HFFc6 (cell line): ENCODE measurements at places on chromosomes 1 and 21.
A peak's percentile ranks its signal among the peaks of the same experiment; 100 is the strongest.

GRCh38 chr21:29092102-29092959, 18.9 kb upstream of the CCT8 start:
- H3K27me3 ChIP-seq: no peaks in the 10 kb centered on the region
- peak overlapping the region; percentile 90 for H3K27ac ChIP-seq
- H3K4me1 ChIP-seq: peaks cover 42% of the 10 kb centered on the region
- H3K4me3 ChIP-seq: peak overlapping the region; percentile 68
- H3K36me3 ChIP-seq: no peaks in the 10 kb centered on the region
- peak; percentile 73 for DNase-seq

DNA sequence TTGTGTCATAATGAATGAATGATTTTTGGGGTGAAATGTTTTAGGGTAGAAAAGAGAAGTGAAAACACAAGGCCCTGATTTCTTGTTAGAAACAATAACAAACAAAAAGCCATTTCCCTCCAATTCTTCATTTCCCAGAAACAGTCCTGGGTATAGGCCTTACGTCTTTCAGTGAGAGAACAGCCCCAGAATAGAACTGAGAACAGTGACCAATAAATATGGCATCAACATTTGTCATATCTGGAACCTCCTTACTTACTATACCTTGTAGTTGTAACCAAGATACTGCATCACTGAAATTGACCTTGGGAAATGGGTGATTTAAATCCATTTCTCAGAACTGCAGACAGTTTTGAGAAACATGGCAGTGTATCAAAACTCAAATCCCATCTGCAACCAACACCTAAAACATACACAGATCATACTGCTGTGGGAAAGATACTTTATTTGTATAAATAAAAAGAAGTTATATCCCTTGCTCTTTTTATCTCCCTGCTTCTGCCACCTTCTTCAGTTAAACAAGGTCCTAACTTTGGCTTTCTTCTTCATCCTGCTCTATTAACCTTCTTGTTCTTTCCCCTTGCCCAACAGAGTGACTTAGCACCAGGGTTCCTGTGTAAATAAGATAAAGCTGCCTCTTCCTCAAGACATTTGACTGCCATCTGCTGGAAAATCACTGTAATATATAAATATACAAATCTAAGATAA, 19.5 kb downstream of the XKR8 start:
- DNase-seq: peak; percentile 70
- peaks cover 2% of the 10 kb centered on the region; the same call in 1 of the 2 replicates for H3K27me3 ChIP-seq
- no peaks in the 10 kb centered on the region; the same call in 1 of the 2 replicates for H3K4me1 ChIP-seq

GRCh38 chr1:53047737-53048736, 14.0 kb upstream of the PODN start:
- H3K27ac ChIP-seq: peak overlapping the region; percentile 93
- DNase-seq: peak; percentile 67
- H3K36me3 ChIP-seq: peaks cover 37% of the 10 kb centered on the region
- peak overlapping the region; percentile 31 for H3K4me3 ChIP-seq
- H3K27me3 ChIP-seq: peaks cover 1% of the 10 kb centered on the region; the same call in 1 of the 2 replicates

- no peak overlapping the region for H3K27ac ChIP-seq
- no peaks in the 10 kb centered on the region for H3K36me3 ChIP-seq
- H3K4me1 ChIP-seq: no peaks in the 10 kb centered on the region
- H3K27me3 ChIP-seq: no peaks in the 10 kb centered on the region; the same call in 1 of the 2 replicates
- no peak for DNase-seq
Measured at GRCh38 chr1:196598942-196599748, 9.1 kb downstream of the KCNT2 start.

- peaks cover 34% of the 10 kb centered on the region for H3K27me3 ChIP-seq
- H3K4me1 ChIP-seq: no peaks in the 10 kb centered on the region; the same call in 1 of the 2 replicates
- H3K36me3 ChIP-seq: no peaks in the 10 kb centered on the region
- no peak overlapping the region for H3K4me3 ChIP-seq
- no peak for DNase-seq
- H3K27ac ChIP-seq: no peak overlapping the region
Measured at GRCh38 chr21:42122808-42123207, 51.7 kb downstream of the UMODL1 start.

DNA sequence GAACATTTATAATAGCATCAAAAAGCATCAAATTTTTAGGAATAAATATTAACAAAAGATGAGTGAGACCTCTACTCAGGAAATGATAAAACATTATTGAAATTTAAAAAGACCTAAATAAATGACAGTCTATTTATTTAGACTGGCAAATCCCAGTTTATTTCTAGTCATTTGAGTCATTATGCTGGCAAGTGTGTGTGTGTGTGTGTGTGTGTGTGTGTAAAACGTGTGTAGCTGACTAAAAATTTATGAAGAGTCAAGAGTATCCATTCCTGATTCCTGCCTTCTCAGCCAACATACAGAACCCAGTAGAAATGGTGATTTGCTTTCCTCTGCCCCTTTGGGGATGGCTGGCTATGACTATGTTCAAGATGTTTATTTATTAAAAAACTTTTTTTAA, 46.2 kb downstream of the OSBPL9 start:
- DNase-seq: no peak
- H3K27ac ChIP-seq: no peak overlapping the region
- peaks cover 84% of the 10 kb centered on the region for H3K4me1 ChIP-seq

GRCh38 chr1:186618401-186619170, 61.6 kb downstream of the PTGS2 start:
- DNase-seq: peak; percentile 24
- no peaks in the 10 kb centered on the region; the same call in 1 of the 2 replicates for H3K27me3 ChIP-seq
- H3K27ac ChIP-seq: peak overlapping the region; percentile 76
- H3K4me1 ChIP-seq: peaks cover 41% of the 10 kb centered on the region
- no peaks in the 10 kb centered on the region for H3K36me3 ChIP-seq

DNA sequence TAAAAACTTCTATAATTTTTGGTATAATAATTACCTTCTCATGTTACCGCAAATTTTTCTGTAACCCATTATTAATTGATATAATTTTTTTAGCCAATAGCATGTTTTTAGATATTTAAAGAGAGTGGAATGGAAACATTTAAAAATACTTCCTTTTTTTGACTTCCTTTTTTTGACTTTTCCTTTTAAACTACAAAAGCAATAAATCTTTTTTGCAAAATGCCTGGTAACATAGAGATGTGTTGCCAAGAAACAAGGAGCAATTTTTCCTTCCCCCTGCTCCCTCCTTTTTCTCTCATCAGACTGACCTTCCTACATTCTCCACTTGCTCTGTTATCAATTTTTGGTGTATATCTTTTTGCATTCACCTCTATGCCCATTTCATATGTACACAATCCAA, 666.2 kb downstream of the ADGRL2 start:
- no peaks in the 10 kb centered on the region for H3K27me3 ChIP-seq
- H3K4me1 ChIP-seq: no peaks in the 10 kb centered on the region
- no peak overlapping the region for H3K4me3 ChIP-seq
- no peak overlapping the region for H3K27ac ChIP-seq

- peaks cover 2% of the 10 kb centered on the region; the same call in 1 of the 2 replicates for H3K27me3 ChIP-seq
- peaks cover 6% of the 10 kb centered on the region for H3K4me1 ChIP-seq
- no peak for DNase-seq
- H3K36me3 ChIP-seq: peaks cover 23% of the 10 kb centered on the region
- no peak overlapping the region for H3K27ac ChIP-seq
Measured at GRCh38 chr21:46116189-46116775, 18.4 kb downstream of the COL6A2 start.

DNA sequence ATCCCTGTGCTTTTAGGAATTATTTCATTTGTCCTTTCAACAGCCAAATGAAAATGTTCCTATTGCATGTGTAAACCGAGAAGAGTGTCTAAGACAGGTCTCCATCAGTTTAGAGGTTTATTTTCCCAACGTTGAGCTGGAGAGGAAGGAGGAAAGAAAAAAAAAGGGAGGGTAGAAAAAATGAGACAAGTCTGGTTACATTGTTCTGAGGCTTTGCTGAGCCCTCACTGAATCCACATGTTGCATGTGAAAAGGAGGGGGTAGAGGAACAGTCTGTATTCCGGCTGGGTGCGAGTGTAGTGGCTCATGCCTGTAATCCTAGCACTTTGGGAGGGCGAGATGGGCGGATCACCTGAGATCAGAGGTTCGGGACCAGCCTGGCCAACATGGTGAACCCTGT, 19.2 kb upstream of the PDIK1L start:
- peaks cover 52% of the 10 kb centered on the region for H3K27me3 ChIP-seq
- H3K4me3 ChIP-seq: no peak overlapping the region
- 0 out of 2 replicates have a peak, but pooled peaks cover 4% of the 10 kb centered on the region for H3K36me3 ChIP-seq
- H3K27ac ChIP-seq: no peak overlapping the region

GRCh38 chr1:54401799-54402198, 4.4 kb downstream of the SSBP3 start:
- no peaks in the 10 kb centered on the region; the same call in 1 of the 2 replicates for H3K27me3 ChIP-seq
- DNase-seq: no peak
- H3K27ac ChIP-seq: no peak overlapping the region

- peaks cover 21% of the 10 kb centered on the region for H3K36me3 ChIP-seq
- no peak overlapping the region for H3K27ac ChIP-seq
- DNase-seq: no peak
- peaks cover 3% of the 10 kb centered on the region; the same call in 1 of the 2 replicates for H3K27me3 ChIP-seq
- no peak overlapping the region for H3K4me3 ChIP-seq
Measured at GRCh38 chr1:3780901-3781300, 8.4 kb downstream of the SMIM1 start.

- peak overlapping the region; percentile 78 for H3K27ac ChIP-seq
- peaks cover 65% of the 10 kb centered on the region for H3K4me1 ChIP-seq
- no peak overlapping the region for H3K4me3 ChIP-seq
- no peak for DNase-seq
Measured at GRCh38 chr1:203686091-203686632, 59.5 kb downstream of the ATP2B4 start.

DNA sequence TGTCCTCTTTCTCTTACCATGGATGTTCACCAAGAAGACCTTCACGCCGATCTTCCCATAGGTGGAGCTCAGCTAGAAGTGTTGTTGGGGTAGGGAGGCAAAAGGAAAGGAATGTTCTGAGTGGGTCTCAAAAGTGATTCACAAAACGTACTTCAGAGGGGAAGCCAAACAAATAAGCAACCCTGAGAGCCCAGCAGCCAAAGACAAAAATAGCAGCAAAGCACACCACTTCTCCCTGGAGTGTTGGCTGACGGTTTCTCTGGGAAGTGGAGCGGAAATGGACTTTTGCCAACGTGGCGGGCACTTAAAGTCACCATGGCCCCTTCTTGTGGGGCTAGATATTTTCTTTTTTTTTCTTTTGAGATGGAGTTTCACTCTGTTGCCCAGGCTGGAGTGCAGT, 23.1 kb downstream of the SLC26A9 start:
- H3K27ac ChIP-seq: no peak overlapping the region
- DNase-seq: no peak
- H3K36me3 ChIP-seq: no peaks in the 10 kb centered on the region
- peaks cover 20% of the 10 kb centered on the region for H3K4me1 ChIP-seq
- H3K27me3 ChIP-seq: peaks cover 20% of the 10 kb centered on the region
- no peak overlapping the region for H3K4me3 ChIP-seq

DNA sequence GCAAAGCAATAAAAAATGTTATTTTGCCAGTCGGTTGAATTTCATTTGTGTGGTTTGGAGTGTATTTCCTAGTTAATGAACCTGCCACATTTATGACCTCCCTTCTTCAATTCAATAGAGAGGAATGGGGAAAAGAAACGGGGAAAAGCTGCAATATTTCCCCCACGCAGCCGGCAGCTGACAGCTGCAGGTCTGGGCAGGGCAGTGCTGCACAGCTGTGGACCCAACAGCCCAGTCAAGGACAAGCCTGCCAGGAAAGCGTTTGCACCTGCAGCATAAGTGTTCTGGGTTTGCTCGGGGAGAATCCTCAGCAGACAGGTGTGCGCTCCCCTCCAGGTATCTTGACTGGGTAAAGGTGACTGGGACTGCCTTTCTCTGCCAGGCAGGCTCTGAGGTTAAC, 53.4 kb downstream of the FBXO2 start:
- H3K27ac ChIP-seq: no peak overlapping the region
- H3K4me1 ChIP-seq: peaks cover 5% of the 10 kb centered on the region; the same call in 1 of the 2 replicates
- peaks cover 19% of the 10 kb centered on the region for H3K27me3 ChIP-seq
- no peak for DNase-seq

DNA sequence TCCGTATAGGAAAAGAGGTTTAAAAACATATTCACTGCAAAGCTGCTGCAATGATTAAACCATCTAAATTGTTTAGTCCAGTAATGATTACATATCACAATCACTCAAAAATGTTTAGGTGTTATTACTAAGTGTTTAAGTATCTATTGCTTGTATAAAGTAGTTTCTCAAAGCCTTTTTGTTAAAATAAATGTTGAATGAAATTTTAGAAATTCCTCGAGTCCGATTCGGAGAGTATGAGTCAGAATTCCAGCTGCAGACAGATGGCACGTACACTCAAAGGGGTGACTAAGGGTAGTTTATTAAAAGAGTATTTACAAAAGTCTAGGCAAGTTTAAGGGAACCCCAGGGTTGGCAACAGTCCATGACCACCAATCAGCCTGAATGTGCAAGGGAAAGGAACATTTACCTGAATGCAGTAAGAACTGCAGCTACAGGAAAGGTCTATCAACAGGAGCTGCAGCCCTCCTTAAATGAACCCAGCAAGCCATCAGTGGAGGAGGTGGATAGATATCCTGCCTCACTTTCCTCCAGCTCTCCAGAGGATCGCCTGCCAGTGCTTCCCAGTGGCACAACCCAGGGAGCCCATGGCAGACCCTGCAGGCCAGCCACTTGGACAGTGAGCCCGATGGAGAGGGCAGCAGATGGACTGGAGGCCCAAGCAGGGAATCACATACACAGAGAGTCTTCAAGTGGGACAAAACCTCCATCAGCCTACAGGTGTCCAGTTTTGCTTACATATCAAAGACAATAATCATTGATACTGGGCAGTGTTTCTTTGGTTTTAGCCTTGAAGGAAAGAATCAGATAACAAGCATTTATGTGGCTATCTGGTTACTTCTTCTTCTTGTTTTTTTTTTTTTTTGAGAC, 92.1 kb upstream of the SLC44A3 start:
- peak; percentile 91 for DNase-seq
- peaks cover 17% of the 10 kb centered on the region for H3K36me3 ChIP-seq
- no peaks in the 10 kb centered on the region; the same call in 1 of the 2 replicates for H3K27me3 ChIP-seq
- H3K4me3 ChIP-seq: peak overlapping the region; percentile 44
- H3K4me1 ChIP-seq: peaks cover 83% of the 10 kb centered on the region

- peaks cover 14% of the 10 kb centered on the region for H3K4me1 ChIP-seq
- H3K36me3 ChIP-seq: no peaks in the 10 kb centered on the region
- H3K27ac ChIP-seq: no peak overlapping the region
- H3K4me3 ChIP-seq: no peak overlapping the region
Measured at GRCh38 chr1:5916572-5917280, 75.5 kb downstream of the NPHP4 start.

- H3K27me3 ChIP-seq: no peaks in the 10 kb centered on the region; the same call in 1 of the 2 replicates
- H3K27ac ChIP-seq: no peak overlapping the region
- no peaks in the 10 kb centered on the region for H3K4me1 ChIP-seq
Measured at GRCh38 chr1:88035578-88035977, 648.5 kb upstream of the PKN2 start.

- H3K27me3 ChIP-seq: peaks cover 5% of the 10 kb centered on the region; the same call in 1 of the 2 replicates
- no peak for DNase-seq
- H3K27ac ChIP-seq: no peak overlapping the region
Measured at GRCh38 chr1:33393524-33393923, 37.4 kb downstream of the PHC2 start.

- no peak for DNase-seq
- no peaks in the 10 kb centered on the region; the same call in 1 of the 2 replicates for H3K36me3 ChIP-seq
- H3K27me3 ChIP-seq: no peaks in the 10 kb centered on the region; the same call in 1 of the 2 replicates
- no peak overlapping the region for H3K4me3 ChIP-seq
- no peaks in the 10 kb centered on the region for H3K4me1 ChIP-seq
Measured at GRCh38 chr1:89047734-89048133, 17.3 kb downstream of the GBP1 start.

- no peak overlapping the region for H3K4me3 ChIP-seq
- no peaks in the 10 kb centered on the region for H3K36me3 ChIP-seq
- DNase-seq: peak; percentile 47
- peaks cover 76% of the 10 kb centered on the region for H3K4me1 ChIP-seq
Measured at GRCh38 chr1:24952413-24952841, 22.4 kb upstream of the RUNX3 start.

- no peaks in the 10 kb centered on the region for H3K27me3 ChIP-seq
- H3K4me3 ChIP-seq: peak overlapping the region; percentile 33; the same call in 1 of the 2 replicates
- peaks cover 5% of the 10 kb centered on the region; the same call in 1 of the 2 replicates for H3K36me3 ChIP-seq
- H3K27ac ChIP-seq: peak overlapping the region; percentile 53
- peak; percentile 38 for DNase-seq
Measured at GRCh38 chr1:55446351-55446750, 231.2 kb upstream of the USP24 start.
